ENCODE measurements at places on chromosomes 5 and 9. TPM values are rescaled to one million over a fixed set of nuclear protein-coding genes. Genes with fewer than 3 reads are reported as not detected.

DNA sequence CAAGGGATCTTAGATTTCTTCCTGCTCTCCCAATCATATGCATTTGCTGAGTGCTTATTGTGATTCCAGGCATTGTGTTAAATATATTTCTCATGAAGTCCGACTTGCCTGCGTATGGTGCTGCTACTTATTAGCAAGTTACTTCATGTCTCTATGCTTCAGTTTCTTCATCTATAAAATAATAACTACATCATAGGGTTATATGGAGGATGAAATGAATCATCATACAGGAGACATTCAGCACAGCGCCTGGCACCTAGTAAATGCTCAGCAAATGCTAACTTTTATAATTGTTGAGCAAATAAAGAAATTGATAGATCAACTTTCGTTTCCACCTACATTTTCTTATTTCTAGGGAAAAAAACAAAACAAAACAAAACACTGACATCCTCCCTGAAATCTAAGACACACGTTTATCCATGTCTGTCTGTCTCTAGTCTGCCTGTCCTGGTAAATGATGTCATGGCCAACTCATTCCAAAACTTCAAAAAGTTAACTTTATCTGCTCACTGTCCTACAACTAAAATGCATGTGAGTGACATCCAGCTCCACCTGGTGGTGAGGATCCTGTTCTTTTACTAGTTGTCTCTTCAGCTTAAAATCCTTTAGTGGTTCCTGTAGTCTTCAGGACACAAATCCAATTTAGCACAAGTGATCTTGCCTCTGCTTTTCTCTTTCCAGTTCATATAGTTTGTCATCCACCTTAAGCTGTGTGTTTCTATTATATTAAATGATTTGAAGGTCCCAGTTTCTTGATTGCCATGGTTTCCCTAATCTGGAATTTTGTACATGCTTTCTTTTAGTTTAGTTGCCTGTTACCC, 27.7 kb downstream of the PPP3R2 start:
- DNase-seq = peak; percentile 53
- no peak overlapping the region for H3K27ac ChIP-seq

GRCh38 chr5:32165597-32165996, 8.5 kb downstream of the GOLPH3 start:
- no peak overlapping the region for H3K4me3 ChIP-seq
- DNase-seq = no peak
- peaks cover 43% of the 10 kb centered on the region for H3K4me1 ChIP-seq
- H3K27ac ChIP-seq = no peak overlapping the region
- no peaks in the 10 kb centered on the region for H3K27me3 ChIP-seq

DNA sequence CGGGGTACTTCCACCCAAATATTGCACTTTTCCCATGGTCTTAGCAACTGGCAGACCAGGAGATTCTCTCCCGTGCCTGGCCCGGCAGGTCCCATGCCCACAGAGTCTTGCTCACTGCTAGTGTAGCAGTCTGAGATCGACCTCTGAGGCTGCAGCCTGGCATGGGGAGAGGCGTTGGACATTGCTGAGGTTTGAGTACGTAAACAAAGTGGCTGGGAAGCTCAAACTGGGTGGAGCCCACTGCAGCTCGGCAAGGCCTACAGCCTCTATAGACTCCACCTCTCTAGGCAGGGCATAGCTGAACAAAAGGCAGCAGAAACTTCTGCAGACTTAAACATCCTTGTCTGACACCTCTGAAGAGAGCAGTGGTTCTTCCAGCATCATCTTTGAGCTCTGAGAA, 40.1 kb upstream of the EBF1 start:
- no peaks in the 10 kb centered on the region for H3K4me1 ChIP-seq
- DNase-seq = no peak
- H3K36me3 ChIP-seq = no peaks in the 10 kb centered on the region
- peaks cover 42% of the 10 kb centered on the region for H3K27me3 ChIP-seq
- no peak overlapping the region for H3K4me3 ChIP-seq

- peaks cover 54% of the 10 kb centered on the region for H3K36me3 ChIP-seq
- no peak overlapping the region for H3K4me3 ChIP-seq
- no peaks in the 10 kb centered on the region for H3K27me3 ChIP-seq
Measured at GRCh38 chr9:130021123-130021522, 21.9 kb downstream of the FNBP1 start.

CARD6 gene
- 2.6 TPM for total RNA-seq

DNA sequence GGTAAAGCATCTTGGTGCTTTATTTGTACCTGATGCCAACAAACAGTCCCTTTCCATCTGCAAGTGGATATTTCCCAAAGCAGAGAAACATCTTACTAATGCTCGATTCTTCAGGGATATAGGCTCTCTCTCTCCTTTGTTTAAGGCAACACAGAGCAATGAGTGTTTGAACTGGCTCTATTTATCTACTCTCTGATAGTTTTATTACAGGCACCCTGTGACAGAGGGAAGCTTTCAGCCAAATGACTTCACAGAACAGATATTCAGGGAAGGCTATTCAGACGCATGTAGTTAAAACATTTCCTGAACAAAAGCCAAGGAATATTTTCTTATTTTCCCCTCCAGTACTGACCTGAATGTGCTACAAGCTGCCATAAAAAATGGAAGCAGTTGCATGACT, 141.8 kb downstream of the YIPF5 start:
- H3K36me3 ChIP-seq = no peaks in the 10 kb centered on the region
- no peak overlapping the region for H3K4me3 ChIP-seq
- no peak overlapping the region for H3K27ac ChIP-seq
- peaks cover 10% of the 10 kb centered on the region for H3K27me3 ChIP-seq
- DNase-seq = no peak

- H3K4me1 ChIP-seq = no peaks in the 10 kb centered on the region
- H3K27me3 ChIP-seq = no peaks in the 10 kb centered on the region
- H3K27ac ChIP-seq = no peak overlapping the region
Measured at GRCh38 chr5:115516372-115516771, 28.2 kb downstream of the FEM1C start.

- peak; percentile 81 for DNase-seq
- H3K27me3 ChIP-seq = no peaks in the 10 kb centered on the region
Measured at GRCh38 chr9:89496645-89497256, 1.2 kb downstream of the SEMA4D start.

DNA sequence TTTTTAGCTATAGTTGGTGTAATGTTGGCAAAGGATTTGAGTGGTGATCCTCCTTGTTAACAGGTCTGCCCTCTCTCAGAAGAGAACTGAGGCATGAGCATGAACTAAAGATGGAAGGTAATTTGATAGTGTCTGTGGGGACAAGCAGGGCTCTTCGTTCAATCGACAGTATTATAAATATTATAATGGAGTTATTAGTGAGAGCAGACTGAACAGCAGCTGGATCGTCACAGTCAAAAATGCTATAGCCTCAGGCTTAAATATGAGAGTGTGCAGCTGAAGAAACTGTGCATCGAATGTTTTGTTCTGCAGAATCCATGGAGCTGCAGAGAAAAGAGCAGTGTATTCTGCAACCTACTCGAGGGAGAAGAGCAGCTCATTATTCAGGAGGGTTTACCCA, 757.3 kb downstream of the DNAH5 start:
- H3K4me1 ChIP-seq = no peaks in the 10 kb centered on the region
- H3K27me3 ChIP-seq = no peaks in the 10 kb centered on the region
- H3K27ac ChIP-seq = no peak overlapping the region

DNA sequence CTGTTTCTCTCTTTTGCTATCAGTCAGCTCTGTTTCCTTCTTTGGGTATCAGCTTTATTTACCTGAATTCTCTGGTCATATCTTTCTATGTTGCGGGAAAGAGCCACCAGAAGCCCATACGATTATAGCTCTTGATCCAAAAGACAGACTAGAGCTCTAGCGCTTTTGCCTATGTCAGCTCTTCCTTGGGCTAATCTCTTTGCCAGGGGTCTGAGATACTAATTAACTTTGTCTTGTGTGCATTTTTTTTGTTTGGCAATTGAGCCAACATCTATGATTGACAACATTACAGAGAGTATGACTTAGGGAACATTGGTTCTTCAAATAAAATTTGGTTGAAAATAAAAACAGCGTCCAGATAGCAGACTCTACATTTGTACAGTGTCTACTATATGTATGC, 603.0 kb downstream of the KCTD16 start:
- DNase-seq = no peak
- H3K4me1 ChIP-seq = no peaks in the 10 kb centered on the region
- H3K27me3 ChIP-seq = no peaks in the 10 kb centered on the region
- H3K27ac ChIP-seq = no peak overlapping the region

- no peak overlapping the region for H3K4me3 ChIP-seq
- H3K4me1 ChIP-seq = peaks cover 44% of the 10 kb centered on the region
- H3K36me3 ChIP-seq = peaks cover 15% of the 10 kb centered on the region
- no peaks in the 10 kb centered on the region for H3K27me3 ChIP-seq
- no peak for DNase-seq
- no peak overlapping the region for H3K27ac ChIP-seq
Measured at GRCh38 chr5:59003641-59004040, 420.8 kb downstream of the RAB3C start.

PTPN3 gene
- total RNA-seq = 4.1 TPM

- no peaks in the 10 kb centered on the region for H3K36me3 ChIP-seq
- peaks cover 25% of the 10 kb centered on the region for H3K27me3 ChIP-seq
- DNase-seq = no peak
- no peak overlapping the region for H3K4me3 ChIP-seq
- H3K4me1 ChIP-seq = no peaks in the 10 kb centered on the region
Measured at GRCh38 chr5:36279054-36279698, 22.5 kb downstream of the RANBP3L start.

GRCh38 chr9:121735065-121735792, 83.8 kb downstream of the DAB2IP start:
- no peak overlapping the region for H3K27ac ChIP-seq
- peaks cover 23% of the 10 kb centered on the region for H3K27me3 ChIP-seq
- no peak overlapping the region for H3K4me3 ChIP-seq
- H3K36me3 ChIP-seq = no peaks in the 10 kb centered on the region
- peak; percentile 64 for DNase-seq

DNA sequence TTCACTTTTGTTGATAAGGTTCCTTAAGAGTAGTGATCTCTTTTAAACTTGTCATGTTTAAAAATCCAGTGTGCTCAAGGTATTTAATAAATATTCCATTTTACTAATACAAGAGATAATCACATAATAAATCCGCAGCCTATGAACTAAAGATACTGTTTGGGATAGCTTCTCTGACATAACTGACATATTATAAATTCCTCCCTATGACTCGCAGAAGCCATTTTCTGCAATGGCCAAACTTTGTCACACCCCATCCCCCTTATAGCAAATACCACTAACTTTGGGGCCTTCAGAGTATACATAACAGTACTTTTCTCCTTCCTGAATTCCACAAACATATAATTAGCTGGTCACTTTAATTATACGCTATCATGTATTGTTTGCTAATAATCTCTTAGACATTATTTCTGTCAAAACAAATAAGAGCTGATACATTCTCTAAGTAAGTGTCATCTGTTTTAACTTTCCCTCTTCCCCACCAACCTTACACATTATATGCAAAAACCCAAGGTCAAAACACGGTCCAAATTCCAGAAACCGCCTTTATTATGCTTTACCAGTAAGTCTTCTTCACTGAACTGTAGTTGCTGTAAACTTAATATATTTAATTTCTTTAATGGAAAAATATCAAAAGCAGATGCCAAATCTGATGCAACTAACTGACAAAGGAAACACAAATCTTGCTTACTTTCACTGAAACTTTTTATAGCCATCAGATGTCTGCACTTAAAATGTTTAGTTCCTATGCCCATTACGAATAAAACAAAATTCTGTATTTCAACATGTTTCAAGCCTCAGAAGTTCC, 971 bp downstream of the TMEM267 start:
- H3K27me3 ChIP-seq = no peaks in the 10 kb centered on the region
- peaks cover 45% of the 10 kb centered on the region for H3K4me1 ChIP-seq
- peaks cover 16% of the 10 kb centered on the region for H3K36me3 ChIP-seq
- peak overlapping the region; percentile 98 for H3K4me3 ChIP-seq

GRCh38 chr9:127700594-127701255, 6.1 kb upstream of the CFAP157 start:
- H3K4me3 ChIP-seq = no peak overlapping the region
- DNase-seq = no peak
- no peak overlapping the region for H3K27ac ChIP-seq
- H3K27me3 ChIP-seq = no peaks in the 10 kb centered on the region

GRCh38 chr5:181170996-181171395, 23.6 kb downstream of the OR2V2 start:
- H3K4me1 ChIP-seq = peaks cover 69% of the 10 kb centered on the region
- DNase-seq = no peak
- H3K27ac ChIP-seq = no peak overlapping the region
- peak overlapping the region; percentile 16 for H3K4me3 ChIP-seq
- peaks cover 71% of the 10 kb centered on the region for H3K27me3 ChIP-seq
- no peaks in the 10 kb centered on the region for H3K36me3 ChIP-seq

DNA sequence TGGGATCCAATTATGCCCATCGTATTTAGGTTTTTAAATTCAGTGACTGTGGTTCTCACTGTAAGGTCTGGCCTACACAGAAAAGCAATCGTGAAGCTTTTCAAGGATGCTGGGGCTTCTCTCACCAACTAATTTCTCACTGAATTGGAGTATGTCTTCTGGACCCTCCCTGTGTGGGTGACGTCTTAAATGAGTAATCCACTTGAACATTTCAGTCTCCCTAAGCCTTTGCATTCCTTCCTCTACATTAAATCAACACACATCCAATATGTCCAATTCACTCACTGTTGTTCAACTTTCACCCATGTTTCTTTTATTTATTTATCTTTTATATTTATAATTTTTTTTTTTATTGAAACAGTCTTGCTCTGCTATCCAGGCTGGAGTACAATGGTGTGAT, 12.5 kb upstream of the BTF3 start:
- DNase-seq = no peak
- peaks cover 24% of the 10 kb centered on the region for H3K27me3 ChIP-seq
- no peaks in the 10 kb centered on the region for H3K36me3 ChIP-seq
- no peak overlapping the region for H3K4me3 ChIP-seq
- no peak overlapping the region for H3K27ac ChIP-seq
- H3K4me1 ChIP-seq = no peaks in the 10 kb centered on the region

ADGRD2 gene
- total RNA-seq = not detected

DNA sequence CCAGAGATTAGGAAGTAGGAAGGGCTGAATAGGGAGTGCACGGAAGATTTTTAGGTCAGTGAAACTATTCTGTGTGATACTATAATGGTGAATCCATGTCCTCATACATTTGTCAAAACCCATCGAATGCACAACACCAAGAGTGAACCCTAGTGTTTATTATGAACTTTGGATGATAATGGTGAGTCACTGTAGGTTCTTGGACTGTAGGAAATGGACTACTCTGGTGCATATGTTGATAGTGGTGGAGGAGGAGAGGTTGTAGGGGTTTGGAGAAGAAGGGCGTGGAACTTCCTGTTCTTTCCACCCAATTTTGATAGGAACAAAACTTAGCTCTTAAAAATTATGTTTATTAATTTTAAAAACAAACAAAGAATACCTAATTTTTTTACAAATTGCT, 14.3 kb downstream of the CTSL start:
- H3K27me3 ChIP-seq = no peaks in the 10 kb centered on the region
- H3K36me3 ChIP-seq = no peaks in the 10 kb centered on the region
- H3K4me1 ChIP-seq = no peaks in the 10 kb centered on the region
- DNase-seq = no peak

Data from activated CD8-positive, alpha-beta memory T cell treated with anti-CD3 and anti-CD28 coated beads, Interleukin-2, amount 10 ng/mL, durations not matched to agents 7 days and 5 days (primary cell).